ENCODE measurements at places on chromosomes 2 and 18.

- peak; percentile 50 for DNase-seq
Observed at GRCh38 chr2:74186038-74186437, 7.4 kb upstream of the MOB1A start.

DNA sequence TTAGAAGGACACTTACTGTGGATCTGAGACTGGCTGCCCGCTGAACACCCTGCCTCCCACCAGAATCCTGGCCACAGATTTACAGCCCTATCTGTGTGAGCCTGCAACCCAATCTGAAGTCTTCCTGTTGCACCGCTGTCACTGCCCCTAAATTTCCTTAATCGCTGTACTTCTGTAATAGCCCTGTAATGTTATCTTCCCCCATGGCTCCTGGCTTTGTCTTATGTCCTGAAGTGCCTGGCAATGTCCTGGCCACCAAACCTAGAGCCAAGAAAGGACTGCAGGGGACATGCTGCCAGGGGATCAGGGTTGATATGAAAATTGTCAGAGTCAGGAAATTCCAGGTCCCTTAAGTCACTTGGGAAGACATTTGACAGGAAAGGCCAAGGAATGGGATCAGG is 52.7 kb downstream of the FHOD3 start:
- DNase-seq, result no peak

DNA sequence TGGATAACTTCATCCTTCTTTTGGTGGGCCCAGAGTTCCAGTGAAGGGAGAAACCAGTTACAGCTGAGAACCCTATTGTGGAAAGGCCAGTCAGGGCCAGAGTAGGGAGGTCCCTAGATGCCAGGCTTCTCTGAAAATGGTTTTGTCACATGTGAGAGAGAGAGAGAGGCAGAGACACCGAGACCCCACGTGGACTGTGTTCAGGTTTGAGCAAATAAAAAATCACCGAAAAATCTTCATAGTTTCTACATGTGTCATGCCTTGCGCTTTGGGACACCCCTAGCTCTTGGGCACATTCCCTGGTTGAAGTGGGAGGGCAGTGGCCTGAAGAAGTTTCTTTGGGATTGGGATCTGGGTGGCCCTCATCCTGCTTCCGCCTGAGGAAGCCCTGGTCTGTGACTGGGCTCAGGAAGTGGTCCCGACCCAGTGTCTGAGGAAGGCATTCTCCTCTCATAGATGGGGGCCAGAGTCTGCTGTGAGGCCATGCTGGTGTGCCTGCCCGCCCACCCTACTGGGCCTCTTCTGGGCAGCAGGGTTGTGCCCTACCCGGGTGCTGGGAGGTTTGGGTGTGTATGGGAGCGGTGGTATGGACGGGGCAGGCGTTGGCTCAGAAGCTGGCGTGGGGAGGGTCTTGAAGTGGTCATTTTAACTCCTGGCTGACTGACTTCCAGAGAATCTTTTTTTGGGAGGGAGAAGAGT is 16.1 kb downstream of the NCK2 start:
- no peak for DNase-seq

DNA sequence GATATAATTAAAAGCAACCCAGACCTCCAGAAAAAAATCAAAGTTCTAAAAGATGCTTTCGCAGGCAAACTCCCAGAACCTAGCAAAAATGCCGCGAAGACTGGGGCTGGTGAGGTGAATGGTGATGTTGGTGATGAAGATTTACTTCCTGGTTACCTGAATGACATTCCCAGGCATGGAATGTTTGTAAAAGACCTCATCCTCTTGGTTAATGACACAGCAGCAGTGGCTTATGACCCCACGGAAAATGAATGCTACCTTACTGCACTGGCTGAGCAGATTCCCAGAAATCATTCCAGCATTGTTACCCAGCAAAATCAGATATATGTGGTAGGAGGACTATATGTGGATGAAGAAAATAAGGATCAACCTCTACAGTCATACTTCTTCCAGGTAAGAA is 994 bp downstream of the KLHL41 start:
- no peak for DNase-seq

DNA sequence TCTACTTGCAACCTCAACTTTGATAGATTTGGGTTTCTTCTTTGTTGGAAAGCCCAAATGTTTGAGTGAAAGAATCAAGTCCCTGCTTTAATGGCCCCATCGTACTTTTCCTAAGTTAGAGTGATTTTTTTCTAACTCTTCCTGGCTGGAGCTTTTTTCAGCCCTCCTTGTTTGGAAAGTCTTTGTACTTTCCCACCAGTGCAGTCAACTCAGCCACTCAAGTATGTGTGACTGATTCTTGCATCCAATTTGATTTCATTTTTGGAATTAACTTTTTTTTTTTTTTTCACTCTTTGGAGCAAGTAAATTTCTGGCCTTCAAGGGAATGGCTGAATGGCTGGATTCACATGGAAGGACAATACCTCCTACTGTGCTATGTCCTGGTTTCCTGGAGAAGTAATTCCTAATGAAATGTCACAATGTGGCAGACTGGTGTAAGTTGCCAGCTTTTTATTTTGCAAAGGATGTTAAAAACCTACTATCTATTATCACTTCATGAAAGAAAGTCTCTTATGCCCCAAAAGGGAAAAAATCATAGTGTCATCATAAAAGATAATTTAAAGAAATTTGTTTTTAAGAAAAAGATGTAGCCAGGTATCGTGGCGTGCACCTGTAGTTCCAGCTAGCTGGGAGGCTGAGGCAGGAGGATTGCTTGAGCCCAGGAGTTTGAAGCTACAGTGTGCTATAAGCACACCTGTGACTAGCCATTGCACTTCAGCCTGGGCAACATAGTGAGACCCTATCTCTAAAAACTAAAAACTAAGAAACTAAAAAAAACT is 76.0 kb upstream of the ZFP36L2 start:
- DNase-seq, result no peak

DNA sequence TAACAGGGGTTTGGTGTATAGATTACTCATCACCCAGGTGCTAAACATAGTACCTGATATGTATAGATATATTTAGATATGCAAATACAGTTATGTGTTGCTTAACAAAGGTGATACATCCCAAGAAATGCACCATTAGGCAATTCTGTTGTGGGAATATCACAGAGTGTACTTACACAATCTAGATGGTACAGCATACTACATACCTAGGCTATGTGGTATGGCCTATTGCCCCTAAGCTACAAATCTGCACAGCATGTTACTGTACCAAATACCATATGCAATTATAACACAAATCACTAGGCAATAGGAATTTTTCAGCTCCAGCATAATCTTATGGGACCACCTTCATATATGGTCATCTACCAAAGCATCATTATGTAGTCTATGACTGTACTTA is 43.5 kb upstream of the NPAS2 start:
- DNase-seq, result no peak

GRCh38 chr2:165820296-165820695 is 26.2 kb upstream of the GALNT3 start:
- DNase-seq, result no peak

GRCh38 chr2:20539133-20539719 is 92.4 kb downstream of the RHOB start:
- no peak for DNase-seq

GRCh38 chr2:178280244-178280852 is 86.0 kb downstream of the OSBPL6 start:
- no peak for DNase-seq

- DNase-seq, result no peak
Observed at GRCh38 chr2:11004199-11004598, 92.5 kb downstream of the KCNF1 start.

GRCh38 chr2:134408386-134408785 is 154.5 kb downstream of the MGAT5 start:
- no peak for DNase-seq

- no peak for DNase-seq
Observed at GRCh38 chr2:224517963-224518362, 67.2 kb downstream of the CUL3 start.

DNA sequence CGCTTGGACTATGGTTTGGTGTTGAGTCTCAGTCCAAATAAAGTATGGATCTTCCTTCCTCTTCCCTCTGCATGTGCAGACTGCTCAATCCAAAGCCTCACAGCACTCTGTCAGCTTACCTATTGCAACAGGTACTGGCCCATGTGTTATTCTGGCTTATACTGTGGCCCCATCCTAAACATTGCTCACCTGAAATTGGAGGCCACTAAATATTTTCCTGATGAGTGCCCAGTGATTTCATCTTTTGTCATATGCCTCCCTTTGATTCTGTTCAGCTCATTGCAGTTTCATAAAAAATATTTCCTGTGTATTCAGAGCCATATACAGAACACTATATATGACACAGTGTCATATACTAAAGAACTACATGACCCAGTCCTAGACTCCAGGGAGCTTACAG is 86.3 kb upstream of the FAM136A start:
- DNase-seq, result no peak

GRCh38 chr2:241615041-241615440 is 21.9 kb downstream of the THAP4 start:
- no peak for DNase-seq

- DNase-seq, result no peak
Observed at GRCh38 chr2:47528874-47529273, 125.9 kb downstream of the MSH2 start.

DNA sequence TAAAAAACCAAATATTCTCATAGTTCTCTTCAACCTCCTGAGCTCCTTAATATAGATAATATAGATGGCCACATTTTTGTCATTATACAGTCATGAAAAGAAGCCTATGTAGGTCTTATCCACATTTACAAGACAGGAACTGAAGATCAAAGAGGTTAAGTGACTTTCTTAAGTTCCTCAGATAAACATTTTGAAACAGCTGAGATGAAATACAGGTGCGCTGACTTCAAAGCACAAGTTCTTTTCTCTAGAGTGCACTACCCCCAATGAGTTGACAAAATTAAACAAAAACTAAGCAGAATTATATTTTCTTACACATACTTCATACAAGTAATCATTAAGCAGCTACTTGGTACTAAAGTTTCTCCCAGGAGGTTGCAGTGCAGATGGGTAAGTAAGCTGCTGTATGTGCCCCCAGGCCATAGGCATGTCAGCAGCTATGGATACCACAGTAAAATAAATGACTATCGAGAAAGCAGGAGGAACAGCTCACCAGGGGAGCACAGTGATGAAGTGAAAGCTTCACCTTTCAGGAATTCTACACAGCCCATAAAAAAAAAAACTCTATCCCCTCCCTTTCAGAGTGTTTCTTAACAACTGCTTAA is 199.8 kb downstream of the DPP10 start:
- DNase-seq, result no peak

- DNase-seq, result no peak
Observed at GRCh38 chr18:80200171-80200931, 47.0 kb downstream of the PARD6G start.

GRCh38 chr2:74096052-74096451 is 51.7 kb downstream of the BOLA3 start:
- DNase-seq, result no peak

DNA sequence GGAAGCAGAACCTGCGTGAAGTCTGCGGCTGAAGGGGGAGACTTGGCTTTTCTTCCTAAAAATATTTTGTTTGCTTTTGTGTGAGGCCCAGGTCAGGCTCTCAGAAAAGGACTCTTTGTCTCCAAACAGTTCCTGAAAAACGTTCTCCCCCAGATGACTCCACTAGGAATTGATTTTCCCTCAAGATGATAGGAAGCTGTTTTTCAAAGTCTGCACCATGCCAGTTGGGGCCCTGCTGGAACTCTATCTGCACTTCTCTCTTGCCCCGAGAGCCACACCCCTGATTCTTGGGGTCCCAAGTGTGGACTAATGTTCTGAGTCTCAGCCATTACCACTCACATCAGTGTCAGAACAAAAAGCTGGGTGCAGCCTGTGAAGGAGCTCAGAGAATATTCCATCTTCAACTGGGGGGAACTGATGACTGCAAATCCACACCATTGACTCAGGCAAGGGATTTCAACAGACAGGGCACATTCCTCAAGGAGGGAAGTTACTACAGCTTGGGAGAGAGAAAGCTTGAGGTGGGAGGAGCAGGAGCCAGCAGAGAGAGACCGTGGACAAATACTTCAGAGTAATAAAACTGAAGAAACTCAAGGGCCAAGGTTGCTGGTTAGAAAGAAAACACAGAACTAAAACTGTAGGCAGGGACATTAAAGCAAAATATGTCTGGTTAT is 768.3 kb downstream of the RNF144A start:
- DNase-seq, result no peak

DNA sequence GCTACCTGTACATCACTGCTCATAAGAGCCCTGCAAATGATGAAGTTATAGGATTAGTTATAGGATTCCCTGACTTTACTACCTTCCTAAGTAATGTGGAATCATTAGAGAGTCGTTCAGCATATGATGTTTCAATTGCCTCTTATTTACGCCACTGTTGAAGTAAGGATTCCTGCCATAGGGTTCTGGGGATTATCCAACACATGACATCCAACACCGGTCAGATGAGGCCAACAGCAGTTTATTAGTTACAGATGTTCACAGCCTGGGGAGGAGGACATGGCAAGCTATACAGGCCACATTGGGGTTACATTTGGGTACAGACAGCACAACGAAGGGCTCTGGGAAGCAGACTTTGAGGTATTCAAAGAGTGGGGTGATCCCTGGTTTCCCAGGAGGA is 134.1 kb upstream of the MC4R start:
- no peak for DNase-seq

DNA sequence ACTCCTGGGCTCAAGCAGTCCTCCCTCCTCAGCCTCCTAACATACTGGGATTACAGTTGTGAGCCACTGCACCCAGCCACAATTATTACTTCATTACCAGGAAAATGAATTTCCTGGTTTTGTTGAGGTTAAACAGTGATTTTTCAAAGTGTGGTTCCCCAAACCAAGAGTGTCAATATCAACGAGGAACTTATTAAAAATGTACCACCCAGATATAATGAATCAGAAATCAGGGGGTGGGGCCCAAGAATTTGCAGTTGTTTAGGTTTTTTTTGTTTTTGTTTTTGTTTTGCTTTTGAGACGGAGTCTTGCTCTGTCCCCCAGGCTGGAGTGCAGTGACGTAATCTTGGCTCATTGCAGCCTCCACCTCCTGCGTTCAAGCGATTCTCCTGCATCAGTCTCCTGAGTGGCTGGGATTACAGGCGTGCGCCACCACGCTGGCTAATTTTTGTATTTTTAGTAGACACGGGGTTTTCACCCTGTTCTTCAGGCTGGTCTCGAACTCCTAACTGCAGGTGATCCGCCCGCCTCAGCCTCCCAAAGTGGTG is 94.1 kb downstream of the WDSUB1 start:
- DNase-seq, result no peak

- no peak for DNase-seq
Observed at GRCh38 chr2:30224151-30224550, 7.2 kb upstream of the LBH start.

GRCh38 chr18:62060820-62061219 is 126.0 kb downstream of the PIGN start:
- no peak for DNase-seq
